ENCODE measurements at places on chromosomes 2 and 18. TPM values are rescaled to one million over a fixed set of nuclear protein-coding genes. Genes with fewer than 3 reads are reported as not detected.

The ARHGAP28 gene
- 16.5 TPM for total RNA-seq

The CAVIN2 gene
- total RNA-seq: 240 TPM

The PSD4 gene
- total RNA-seq: 1.3 TPM

The NCKAP5 gene
- total RNA-seq: 9.9 TPM

The SLC11A1 gene
- total RNA-seq: 0.05 TPM

The MEIS1 gene
- total RNA-seq: 11.8 TPM

GRCh38 chr2:7899241-7899640, 782.6 kb upstream of the ID2 start:
- no peak for DNase-seq

DNA sequence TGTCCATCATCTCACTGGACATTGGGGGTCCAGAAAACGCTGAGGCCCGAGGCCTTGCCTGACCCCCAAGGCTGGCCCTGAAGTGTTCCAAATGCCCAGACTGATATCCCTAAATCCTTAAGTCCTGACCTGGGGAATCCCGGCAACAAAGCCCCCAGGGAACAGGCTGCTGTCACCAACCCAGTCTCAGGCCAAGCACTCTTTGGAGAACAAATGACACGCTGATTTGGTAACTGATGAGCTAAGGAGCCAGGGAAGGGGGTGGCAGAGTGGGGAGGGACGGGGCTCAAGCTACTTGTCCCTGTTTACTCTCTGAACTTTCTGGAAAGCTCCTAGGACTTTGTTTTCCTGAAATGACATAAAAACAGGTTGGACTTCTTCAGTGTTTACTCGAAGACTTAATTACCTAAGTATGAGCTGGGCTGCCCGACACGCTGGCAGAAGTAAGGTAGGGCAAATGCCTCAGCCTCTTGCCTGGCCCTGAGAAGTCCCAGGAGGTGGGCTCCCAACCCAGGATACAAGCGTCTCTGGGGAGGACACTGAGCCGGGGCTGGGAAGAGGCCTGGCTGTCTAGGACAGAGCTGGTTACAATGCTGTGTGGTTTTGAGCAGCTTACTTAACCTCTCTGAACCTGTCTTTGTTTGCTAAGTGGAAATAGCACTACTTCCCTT, 105.5 kb upstream of the GLI2 start:
- DNase-seq: no peak

GRCh38 chr18:57429167-57430078, 5.8 kb upstream of the ONECUT2 start:
- no peak for DNase-seq

- peak; percentile 75 for DNase-seq
Observed at GRCh38 chr2:9630736-9631552, at the start of gene YWHAQ. YWHAQ (minus strand) TSS chr2:9630997; CDS start chr2:9630452, 545 bp downstream.

GRCh38 chr18:12862467-12862866, 21.6 kb downstream of the PTPN2 start:
- no peak for DNase-seq

DNA sequence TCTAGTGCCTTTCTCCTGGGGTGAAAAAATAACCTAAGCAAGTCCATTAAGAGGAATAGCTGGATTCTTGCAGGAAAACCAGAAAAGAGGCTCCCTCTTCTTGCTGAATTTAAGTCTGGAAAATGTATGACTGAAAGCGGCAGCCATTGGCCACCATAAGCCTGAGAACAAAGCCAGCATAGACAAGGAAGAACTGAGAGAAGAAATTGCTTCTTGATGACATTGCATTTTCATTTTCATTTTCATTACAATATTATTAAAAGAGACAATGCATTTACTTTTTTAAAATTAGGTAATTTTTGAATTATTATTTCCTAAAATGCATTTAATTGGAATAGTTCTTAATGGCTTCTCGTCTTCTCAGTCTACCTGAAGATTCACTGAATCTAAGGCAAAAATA, 1157.5 kb upstream of the ZEB2 start:
- DNase-seq: no peak

Measured in glomerular endothelial cell (primary cell).